ENCODE measurements at places on chromosomes 3 and 15.

DNA sequence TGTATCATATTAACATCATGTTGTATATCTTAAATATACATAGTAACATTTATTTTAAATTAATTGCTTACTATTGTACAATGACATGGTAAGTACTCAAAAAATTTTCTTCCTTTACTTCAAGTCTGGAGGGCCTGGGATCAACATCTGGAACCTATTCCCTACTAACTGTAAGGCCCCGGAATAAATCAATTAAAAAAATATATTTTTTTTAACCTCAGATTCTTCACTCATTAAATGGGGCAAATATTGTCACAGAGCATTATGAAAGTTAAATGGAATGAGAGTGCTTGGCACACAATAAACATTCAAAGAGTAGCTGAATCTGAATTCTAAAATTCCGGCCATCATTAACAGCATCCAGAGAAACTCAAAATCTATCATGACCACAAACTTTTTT lies 16.5 kb downstream of the GSK3B start:
- DNase-seq: no peak

DNA sequence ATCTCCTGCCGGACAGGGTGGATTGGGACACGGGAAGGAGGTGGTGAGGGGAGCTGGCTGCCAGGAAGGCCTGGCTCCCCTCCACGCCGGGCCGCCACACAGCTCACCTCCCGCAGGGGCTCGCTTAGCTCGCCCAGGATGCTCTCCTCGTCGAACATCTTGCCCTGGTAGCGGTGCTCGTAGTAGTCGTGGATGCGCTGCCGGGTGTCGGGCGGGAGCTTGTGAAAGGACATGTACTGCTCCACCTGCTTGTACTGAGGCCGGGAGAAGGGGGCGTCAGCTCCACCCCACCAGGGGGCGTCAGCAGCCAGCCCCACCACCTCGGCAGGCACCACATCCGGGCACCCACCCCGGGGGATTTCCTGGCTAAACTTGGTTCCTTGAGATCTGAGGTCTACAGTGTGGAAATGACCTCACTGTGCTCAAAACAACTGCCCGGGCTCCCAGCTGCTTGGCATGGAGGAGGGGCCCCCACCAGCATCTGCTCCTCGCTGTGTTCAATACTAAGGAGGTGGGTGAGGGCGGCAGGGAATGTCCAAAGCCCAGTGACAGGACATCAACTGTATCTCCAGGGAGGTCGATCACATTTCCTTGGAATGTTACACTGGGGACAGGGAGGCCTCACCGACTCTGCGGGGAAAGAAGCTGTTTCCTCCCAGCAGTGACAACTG lies 43.4 kb downstream of the HCN4 start:
- DNase-seq: no peak

DNA sequence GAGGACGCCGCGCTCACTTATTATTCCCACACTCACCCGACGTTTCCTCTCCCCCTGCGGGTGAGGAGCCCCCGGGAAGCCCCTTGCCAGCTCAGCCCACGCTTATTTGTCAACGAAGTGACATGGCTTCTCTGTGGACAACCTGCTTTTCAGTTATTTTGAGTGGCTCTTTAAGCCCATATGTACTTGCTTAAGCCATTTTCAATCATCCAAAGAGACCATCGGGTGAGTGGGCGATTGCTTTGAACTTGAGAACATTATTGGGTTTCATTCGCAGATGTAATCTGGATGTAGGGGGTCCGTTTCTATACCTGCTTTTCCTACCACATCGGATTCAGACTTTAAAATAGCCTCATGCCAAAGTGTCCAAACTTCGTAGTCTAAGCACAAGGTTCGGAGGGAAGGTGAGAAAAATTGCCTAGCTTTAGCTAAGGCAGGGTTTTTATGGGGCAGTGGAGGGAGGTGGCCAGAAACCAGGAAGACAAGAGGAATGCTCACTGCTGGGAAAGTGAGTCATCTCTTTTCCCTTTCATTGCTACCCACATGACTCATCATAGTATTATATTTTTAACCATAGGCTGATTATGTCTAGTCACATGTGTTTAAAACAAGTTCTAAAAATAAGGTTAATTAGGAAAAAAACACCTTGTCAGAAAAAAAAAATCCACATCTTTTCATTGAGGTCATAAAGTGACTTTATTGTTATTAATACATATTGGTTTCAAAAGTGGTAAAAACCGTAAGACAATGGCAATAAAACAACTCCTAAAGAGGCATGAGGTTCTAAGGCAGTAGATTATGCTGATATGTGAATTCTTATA lies 773.1 kb upstream of the NR2F2 start:
- DNase-seq: no peak

DNA sequence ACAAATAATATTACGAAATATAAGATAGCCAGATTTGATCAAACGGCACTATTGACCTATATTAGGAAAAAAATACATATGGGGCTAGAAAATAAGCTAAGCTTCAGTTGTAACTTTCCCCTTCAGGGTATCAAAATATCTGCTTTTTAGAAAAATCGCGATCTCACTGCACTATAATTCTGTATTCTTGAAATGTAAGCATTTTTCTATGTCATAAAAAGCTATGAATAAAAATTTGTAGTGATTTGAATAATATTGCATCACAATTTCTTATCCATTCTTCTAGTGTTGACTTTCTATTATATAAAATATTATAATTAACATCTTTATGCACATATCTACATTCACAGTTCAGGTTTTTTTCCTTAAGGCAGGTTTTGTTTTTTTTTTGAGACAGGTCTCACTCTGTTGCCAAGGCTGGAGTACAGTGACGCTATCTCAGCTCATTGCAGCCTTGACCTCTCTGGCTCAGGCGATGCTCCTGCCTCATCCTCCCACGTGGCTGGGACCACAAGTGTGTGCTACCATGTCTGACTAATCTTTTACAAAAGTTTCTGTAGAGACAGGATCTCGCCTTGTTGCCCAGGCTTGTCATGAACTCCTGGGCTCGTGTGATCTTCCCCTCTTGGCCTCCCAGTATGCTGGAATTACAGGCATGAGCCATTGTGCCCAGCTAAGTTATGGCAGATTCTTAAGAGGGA lies 21.6 kb downstream of the EMC4 start:
- no peak for DNase-seq

GRCh38 chr3:18234717-18235335 lies 190.3 kb downstream of the SATB1 start:
- DNase-seq: no peak

DNA sequence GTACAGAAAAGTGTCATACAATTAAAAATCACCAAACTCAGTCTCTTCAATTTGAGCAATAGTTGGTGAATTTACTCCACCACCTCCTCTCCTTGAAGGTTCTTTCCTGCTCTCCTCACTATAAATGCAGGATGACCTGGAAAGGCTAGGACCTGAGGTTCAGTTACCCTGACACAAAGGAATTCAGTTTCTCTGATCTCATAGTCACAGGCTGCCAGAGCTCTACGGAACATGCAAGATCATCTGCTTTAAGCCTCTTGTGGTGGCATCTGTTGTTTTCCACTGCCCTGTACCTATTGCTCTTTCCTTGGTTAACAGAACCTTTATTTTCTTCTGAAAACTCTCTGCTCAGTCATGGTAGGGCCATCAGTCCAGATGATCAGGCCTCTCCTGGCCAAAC lies 4.9 kb upstream of the TP63 start:
- no peak for DNase-seq

- DNase-seq: no peak
Observed at GRCh38 chr15:39594446-39595337, 13.8 kb downstream of the THBS1 start.

DNA sequence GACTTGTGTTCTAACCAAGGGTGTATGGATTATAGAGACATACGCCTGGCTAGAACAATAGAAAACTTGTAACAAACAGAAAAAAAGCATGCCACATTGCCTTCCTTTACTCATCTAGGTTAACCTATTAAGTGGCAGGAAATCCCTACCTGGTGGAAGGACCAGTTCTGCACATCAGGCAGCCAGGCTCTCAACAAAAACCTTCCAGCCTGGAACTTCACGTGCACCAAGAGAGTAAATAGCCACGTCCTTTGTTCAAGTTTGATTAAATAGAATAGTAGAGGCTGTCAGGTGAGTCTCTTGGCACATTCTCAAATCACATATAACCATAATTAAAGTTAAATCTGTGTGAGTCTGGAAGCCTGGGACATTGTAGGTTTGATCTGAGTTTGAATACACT lies 85.0 kb upstream of the DPH6 start:
- DNase-seq: no peak

DNA sequence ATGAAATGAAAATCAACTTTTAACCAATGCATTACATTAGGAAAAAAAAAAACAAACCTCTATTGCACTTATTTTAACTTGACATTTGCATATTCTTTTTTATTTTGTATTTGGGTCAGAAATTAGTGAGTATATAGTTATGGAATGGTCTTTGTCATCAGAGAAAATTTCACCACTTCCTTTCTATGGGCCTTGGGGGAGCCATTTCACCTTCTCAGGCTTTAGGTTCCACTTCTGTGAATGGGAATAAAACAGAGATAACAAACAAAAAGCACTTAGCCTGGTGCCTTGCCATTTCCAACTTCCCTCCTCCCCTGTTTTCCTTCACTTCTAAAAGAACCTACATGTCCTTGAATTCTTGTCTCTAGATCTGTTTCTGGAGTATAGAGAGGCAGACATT lies 168.0 kb upstream of the STT3B start:
- no peak for DNase-seq

GRCh38 chr15:100999369-100999768 lies 80.2 kb downstream of the LRRK1 start:
- DNase-seq: no peak

DNA sequence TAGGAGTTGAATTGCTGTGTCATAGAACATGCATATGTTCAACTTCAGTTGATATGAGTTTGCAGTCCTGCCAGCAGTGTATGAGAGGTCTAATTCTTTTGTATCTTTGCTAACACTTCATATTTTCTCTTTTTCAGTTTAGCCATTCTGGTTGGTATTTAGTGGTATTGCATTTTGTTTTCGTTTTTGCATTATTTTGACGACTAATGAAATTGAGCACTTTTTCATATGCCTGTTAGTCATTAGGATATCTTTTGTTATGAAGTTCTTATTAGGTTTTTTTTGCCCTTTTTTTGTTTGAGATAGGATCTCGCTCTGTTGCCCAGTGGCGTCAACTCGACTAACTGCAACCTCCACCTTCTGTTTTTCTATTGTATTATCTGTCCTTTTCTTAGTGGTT lies 9.2 kb downstream of the TRIP4 start:
- no peak for DNase-seq

DNA sequence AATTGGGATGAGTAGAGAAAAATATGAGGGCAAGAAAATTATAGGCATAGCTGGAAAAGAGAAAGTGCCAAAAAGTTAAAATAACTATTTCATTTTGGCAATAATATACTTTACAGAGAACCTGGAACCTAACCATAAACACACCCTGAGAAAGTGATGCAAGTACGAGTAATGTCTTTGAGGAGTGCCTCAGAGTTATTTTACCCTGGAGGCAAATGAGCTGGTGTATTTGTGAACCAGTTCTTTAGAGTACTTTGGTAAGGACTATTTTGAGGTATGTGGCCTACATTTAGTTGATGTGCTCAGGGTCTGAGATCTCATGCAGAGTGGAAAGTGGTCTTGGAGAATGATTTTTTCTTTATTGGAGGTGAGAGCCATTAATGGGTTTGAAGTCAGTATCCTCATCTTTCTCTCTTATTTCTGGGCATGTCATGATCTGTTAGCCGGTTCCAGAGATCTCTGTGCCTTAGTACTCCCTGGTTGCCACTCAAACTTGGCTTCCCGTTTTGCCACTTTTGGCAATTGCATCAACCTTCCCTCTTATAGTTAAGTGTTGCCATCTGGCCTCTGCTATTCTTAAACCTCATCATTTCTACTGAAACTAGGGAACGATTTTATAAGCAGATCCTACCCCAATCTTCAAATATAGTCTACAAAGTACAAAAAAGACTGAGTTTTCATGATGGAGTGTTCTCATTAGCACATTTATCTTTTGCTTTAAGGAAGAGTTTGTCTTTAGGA lies 145.7 kb downstream of the EPHA6 start:
- DNase-seq: no peak

- DNase-seq: no peak
Observed at GRCh38 chr3:31878231-31878838, 102.7 kb downstream of the OSBPL10 start.

DNA sequence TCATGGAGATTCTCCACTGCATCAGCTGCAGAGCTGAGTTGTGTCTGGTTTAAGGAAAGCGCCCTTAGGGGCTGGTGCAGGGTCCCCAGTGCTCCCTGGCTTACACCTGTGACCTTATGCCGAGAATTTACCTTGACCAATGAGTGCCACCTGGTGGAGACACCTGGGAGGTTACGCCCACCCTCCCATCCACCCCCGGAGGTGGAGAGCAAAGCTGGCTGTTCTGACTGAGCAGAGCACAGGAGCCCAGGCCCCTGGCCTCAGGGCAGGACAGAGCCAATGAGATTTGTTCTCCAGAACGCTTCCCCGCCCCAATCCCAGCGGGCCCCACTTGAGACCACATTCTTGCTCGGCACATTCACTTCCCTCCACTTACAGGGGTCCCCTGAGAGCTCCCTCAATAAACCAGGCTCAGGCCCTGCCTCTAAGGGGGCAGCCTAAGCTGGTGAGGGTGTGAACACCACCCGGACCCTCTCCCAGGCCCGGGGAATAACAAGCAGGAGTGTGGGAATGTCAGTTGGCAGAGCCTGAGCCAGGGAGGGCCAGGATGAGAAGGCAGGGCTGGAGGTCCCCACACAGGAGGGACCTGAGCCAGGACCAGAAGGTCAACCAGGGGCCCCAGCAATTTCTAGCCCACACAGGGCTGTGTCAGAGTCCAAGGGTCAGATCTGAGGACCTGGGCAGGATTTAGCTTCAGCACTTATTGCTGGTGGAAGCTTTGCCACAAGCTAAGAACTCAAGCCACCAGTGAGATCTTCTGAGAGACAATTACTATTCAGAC lies 117.1 kb downstream of the TPRA1 start:
- no peak for DNase-seq

GRCh38 chr3:126715432-126715831 lies 11.4 kb downstream of the CHCHD6 start:
- DNase-seq: no peak

GRCh38 chr3:68931406-68932149 lies 769 bp downstream of the TAFA4 start:
- DNase-seq: no peak

- no peak for DNase-seq
Observed at GRCh38 chr3:149781741-149782140, 10.6 kb downstream of the ANKUB1 start.

- DNase-seq: no peak
Observed at GRCh38 chr3:66037330-66037985, 1.3 kb downstream of the MAGI1 start.

DNA sequence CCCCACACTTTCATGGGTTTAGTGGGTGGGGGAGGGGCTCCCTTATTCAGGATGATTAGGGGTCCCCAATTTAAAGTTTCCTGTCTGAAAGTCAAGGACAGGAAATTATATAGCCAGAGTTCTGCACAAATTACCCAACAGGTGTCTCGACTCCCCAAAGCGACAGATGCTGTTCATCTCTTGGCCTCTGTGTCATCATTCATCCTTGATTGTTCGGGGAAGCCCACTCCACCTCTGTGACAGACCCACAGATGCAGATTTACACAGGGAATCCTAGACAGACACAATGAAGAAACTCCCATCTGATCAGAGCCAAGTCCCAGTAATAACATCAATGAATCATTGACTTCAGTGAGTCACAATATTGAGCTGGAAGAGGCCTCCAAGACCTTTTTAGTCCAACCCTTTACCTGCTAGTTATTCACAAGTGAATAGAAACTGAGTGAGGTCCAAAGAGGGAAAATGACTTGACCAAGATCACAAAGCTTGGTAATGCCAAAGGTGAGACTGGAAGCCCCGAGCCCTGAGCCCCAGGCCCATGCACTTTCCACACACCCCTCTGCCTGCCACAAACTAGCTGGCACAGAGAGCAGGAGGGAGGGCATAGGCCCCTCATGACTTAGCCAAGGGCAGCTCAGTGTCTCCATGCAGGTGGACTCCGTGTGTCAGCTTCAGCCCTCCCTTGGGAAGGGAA lies 7.9 kb upstream of the SRP14 start:
- no peak for DNase-seq
